ENCODE measurements at places on chromosomes 7 and 10. TPM values are rescaled to one million over a fixed set of nuclear protein-coding genes. Genes with fewer than 3 reads are reported as not detected.

DNA sequence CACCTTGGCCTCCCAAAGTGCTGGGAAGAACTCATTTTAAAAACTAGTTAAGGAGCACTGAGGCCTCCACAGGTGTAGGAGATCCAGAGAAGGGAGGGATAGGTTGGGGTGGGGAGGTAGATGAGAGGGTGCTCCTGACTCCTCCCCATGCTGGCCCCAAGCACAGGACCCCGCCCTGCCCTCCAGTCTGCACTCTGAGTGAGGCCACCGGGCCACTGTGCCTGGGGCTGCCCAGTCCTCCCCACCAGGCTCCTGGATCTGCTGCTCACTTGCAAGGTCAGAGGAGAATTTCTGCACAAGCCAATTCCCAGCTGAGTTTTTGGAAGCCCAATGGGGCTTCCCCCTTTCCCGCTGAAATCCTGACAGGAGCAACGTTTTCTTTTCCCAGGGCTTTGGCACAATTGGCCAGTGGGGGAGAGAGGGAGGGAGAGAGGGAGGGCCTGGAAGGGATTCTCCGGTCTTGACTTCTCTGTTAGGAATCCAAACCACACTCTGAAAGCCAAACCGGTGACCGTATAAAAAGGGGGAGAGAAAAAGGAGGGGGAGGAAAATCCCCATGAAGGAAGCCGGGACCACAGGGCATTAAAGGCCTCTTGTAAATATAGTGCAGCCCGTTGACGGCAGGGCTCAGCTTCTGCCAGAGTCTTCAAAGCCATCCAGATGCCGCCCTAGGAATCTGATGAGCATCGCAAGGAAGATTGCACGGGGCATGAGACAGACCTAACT is 116.2 kb downstream of the SH3PXD2A start:
- DNase-seq = no peak
- H3K27ac ChIP-seq = peak overlapping the region; percentile 21
- H3K4me1 ChIP-seq = no peaks in the 10 kb centered on the region
- H3K27me3 ChIP-seq = peaks cover 5% of the 10 kb centered on the region
- no peak overlapping the region for H3K4me3 ChIP-seq

GRCh38 chr7:585229-585711 is 65.6 kb upstream of the PDGFA start:
- peaks cover 34% of the 10 kb centered on the region for H3K4me1 ChIP-seq
- H3K4me3 ChIP-seq = no peak overlapping the region
- peak; percentile 40 for DNase-seq
- H3K27ac ChIP-seq = peak overlapping the region; percentile 96
- peaks cover 50% of the 10 kb centered on the region for H3K36me3 ChIP-seq
- H3K27me3 ChIP-seq = no peaks in the 10 kb centered on the region

Gene HMX3
- not detected for total RNA-seq

GRCh38 chr7:118202061-118202460 is 18.1 kb downstream of the LSM8 start:
- no peak for DNase-seq
- peaks cover 5% of the 10 kb centered on the region for H3K27me3 ChIP-seq
- H3K36me3 ChIP-seq = no peaks in the 10 kb centered on the region
- H3K27ac ChIP-seq = no peak overlapping the region
- no peaks in the 10 kb centered on the region for H3K4me1 ChIP-seq

Gene FAM204A
- total RNA-seq = 54.9 TPM

DNA sequence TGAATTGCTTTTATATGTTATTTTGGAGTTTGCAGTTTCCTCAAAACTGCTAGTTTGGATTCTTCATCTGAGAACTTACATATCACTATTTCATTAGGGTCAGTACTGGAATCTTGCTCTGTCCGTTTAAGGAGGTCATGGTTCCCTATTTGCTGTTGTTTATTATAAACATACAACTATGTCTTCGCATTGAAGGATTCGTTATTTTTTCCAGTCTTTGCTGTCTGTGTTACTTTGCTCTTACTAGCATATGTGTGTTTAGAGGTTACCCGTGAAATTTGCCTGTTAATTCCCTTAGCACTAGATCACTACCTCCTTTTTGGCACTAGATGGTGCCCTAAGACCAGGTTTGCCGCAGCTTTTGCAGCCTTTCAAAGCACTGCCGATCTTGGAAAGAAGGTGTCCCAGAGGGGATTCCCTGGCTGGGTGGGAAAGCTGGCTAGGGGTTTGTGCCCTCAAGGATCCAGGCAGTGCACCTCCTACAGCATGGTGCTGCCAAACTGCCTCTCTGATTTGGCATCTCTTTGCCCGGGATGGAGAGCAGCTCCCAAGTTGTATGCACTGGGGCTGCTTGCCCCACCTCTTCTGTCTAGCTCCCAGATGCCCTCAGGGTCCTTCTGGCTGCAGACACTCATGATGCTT is 103.1 kb upstream of the APBB1IP start:
- H3K27me3 ChIP-seq = peaks cover 3% of the 10 kb centered on the region
- DNase-seq = peak; percentile 71
- peaks cover 5% of the 10 kb centered on the region for H3K36me3 ChIP-seq

Gene ARHGEF35
- total RNA-seq = 4.2 TPM
